T-helper 9 cell (primary cell): ENCODE measurements at places on chromosomes 12 and 14.

- DNase-seq = no peak
Measured at GRCh38 chr12:109827566-109828550, 5.3 kb downstream of the TRPV4 start.

DNA sequence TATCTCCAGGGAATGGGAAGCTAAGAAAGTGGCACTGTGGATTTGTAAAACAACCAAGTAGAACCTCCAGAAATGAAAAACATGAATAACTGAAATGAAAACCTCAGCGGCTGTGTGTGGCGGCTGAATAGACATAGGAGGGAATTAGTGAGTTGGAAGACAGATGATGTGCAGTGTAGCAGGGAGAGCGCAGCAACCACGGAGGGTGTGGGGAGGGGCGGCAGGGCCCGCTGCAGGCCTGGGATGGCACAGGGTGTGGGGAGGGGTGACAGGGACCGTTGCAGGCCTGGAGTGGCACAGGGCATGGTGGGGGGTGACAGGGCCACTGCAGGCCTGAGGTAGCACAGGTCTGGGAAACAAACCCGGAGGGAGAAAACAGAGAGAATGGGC, 51.1 kb downstream of the BEGAIN start:
- no peak for DNase-seq

- DNase-seq = no peak
Measured at GRCh38 chr12:11879306-11879705, 191.4 kb upstream of the BCL2L14 start.

DNA sequence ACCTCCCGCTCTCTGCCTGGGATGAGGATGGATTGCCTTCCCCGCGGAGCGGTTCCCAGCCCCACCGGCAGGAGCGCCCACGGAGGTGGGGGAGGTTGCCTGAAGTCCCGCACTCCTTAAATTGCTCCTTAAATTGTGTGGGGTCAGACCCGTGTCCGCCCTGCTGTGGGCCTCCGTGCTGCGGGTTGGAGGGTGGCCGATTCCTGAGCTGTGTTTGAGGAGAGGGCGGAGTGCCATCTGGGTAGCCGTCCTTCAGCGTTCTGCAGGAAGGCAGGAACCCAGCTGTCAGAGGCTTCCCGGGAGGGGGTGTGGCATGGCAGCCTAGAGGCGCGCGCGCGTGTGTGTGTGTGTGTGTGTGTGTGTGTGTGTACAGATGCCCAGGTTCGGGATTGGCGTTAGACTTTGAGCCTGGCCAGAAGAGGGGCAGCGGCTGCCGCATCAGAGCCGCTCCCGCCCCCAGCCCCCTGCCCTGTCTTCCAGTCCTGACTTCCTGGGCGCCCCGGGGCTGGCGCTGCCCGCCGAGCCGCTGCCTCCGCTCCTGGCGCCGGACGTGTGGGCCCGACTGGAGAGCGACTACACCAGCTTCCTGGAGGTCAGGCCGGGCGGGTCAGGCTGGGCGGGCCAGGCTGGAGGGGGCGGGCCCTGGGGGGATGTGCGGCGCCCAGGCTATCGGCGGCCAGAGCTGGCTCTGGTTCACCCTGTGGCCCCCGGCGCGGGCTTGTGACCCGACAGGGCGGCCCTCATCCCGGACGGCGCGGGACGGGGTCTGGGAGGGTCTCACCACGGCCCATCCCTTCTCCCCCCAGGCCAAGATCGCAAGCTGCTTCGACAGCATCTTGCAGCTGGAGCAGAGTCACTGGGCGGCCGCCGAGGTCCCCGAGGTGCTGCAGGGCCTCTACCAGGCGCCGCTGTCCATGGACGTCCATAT, 9.2 kb downstream of the EXOC3L4 start:
- DNase-seq = no peak

GRCh38 chr14:99759546-99759925, 33.7 kb upstream of the EML1 start:
- no peak for DNase-seq

DNA sequence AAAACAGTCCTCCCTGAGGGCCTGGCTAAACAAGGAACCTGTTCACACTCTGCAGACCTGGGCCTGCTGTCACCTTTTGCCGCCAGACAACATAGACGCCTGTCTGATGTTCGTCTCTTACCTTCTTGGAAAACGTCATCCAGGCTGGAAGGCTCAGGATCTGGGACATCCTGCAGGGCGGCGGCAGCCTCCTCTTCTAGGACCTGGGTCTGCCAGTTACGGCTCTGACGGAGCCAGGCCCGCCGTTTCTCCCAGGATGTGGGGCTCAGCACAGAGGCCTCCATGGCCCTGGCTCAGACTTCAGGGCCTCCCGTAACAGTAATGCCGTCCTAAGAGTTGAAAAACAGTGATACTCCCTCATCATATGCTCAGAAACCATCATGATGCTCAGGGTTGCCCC, 10.3 kb downstream of the TESPA1 start:
- DNase-seq = no peak

DNA sequence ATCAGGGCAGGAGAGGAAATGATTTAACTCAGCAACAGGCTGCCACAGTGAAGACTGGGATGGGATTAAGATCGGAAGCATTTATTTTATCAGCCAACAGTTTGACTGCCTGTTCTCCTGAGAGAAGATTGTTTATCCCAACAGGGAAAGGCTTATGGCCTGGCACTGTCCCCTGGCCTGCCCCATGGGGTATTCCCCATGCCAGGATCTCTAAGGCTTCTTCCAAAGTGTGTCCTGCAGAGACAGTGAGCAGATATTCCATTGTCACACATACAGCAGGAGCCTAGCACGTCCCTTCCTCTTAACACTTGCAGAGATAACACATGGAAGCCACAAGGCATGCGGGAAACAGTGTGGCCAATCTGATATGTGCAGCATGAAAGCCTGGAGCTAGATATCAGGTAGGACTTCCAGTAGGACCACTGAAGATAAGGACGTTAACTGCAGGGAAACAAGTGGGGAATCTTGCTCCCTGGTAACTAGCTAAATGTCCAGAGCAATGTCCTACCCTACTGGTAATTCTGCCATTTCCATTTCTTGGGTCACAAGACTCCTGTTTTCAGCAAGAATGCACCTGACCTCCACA, 48.2 kb downstream of the IQSEC3 start:
- no peak for DNase-seq

DNA sequence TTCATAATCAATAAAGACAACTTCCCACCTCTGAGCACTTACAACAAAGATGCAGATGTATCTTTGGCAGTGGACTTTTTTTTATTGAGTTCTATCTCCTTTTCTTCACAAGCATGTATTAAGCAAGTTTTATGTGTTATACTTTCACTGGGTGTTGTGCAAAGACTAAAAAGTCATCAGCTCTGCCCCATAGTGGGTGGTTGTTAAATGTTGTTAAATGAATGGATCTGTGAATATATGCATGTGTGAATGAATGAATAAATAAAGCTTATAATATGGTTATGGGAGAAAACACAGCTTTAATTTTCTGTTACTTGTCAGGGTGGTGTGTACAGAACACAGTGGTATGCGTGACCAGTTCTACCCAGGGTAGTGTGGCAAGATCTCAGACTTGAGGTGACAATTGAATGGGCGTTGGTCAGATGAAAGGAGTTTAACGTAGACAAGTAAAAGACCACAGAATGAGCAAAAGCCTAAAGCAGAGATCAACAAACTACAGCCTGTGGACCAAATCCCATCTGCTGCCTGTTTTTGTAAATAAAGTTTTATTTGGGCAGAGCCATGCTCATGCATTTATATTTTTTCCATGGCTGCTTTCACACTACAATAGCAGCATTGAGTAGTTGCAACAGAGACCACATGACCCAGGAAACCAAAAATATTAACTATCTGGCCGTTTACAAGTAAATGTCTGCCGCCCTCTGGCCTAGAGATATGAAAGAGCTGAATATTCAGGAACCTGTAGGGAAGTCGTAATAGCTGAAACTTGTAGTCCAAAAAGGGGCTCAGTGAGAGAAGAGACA, 207.4 kb upstream of the EEA1 start:
- DNase-seq = no peak

DNA sequence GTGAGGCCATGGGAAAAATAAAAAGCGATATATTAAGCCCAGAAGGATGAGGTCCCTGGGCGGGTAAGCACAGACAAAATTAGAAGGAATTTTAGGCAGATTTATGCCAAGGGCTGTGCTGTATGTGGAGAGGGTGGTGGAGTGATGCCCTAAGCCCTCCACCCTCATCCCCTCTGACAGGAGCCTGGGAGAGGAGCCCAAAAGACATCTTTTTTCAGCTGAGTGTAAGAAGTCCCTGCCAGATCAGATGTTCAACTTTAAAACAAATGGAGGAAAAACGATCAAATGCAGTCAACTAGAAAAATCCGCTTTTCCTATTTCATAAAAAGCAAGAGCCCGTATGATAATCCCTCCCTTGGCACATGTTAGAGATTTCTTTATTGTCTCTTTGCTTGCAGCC, 47.7 kb upstream of the NRXN3 start:
- DNase-seq = no peak

DNA sequence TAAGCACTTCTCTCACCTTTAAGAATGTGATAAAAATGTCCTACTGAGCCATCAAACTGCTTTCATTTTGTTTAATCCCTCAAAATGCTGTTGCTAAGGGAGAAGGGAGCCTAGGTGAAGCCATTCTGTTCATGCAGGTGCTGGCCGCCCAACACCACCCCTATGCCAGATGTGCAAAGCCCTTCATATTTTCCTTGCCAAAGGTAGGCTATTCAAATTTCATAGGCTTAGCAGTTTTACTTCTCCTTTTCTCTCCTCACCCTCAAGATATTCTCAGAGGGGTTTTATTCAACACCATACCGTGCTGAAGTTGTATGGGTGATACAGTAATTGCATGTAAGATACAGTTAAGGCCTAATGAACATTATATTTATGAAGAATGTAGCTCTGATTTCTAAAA, 461.7 kb downstream of the GXYLT1 start:
- no peak for DNase-seq

DNA sequence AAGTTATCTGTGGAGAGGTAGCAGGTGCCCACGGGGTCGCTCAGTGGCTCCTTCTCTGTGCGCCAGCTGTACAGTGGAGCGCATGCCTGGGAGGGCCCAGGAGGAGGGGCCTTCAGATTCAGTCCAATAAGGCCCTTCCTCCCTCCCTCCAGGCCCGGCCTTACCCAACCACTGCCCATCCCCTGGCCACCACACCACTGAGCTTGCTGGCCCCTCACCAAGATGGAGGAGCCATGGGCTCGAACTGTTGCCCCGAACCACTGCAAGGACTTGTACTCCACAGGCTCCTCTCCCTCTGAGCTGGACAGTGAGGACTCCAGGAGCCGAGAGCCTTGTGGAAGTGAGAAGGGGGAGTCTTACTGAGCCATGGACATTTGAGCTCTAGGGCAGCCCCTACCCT, 9.8 kb downstream of the ITGA5 start:
- no peak for DNase-seq
